ENCODE measurements at places on chromosomes 16 and 17. TPM values are rescaled to one million over a fixed set of nuclear protein-coding genes. Genes with fewer than 3 reads are reported as not detected.

TRPV3 gene
- polyA plus RNA-seq: 0.46 TPM

EEF2K gene
- polyA plus RNA-seq: 8.6 TPM

FBXW10B gene
- 19.5 TPM for polyA plus RNA-seq

CBX8 gene
- polyA plus RNA-seq: 11.0 TPM

TSPOAP1 gene
- not detected for polyA plus RNA-seq

CX3CL1 gene
- polyA plus RNA-seq: 0.08 TPM

HSD17B1 gene
- 1.2 TPM for polyA plus RNA-seq

MSLN gene
- 3.1 TPM for polyA plus RNA-seq

ABCC11 gene
- 0.09 TPM for polyA plus RNA-seq

RNF222 gene
- not detected for polyA plus RNA-seq

TEX14 gene
- 0.08 TPM for polyA plus RNA-seq

SCGB1C2 gene
- polyA plus RNA-seq: not detected

KRT20 gene
- not detected for polyA plus RNA-seq

SRCIN1 gene
- 3.4 TPM for polyA plus RNA-seq

CEP131 gene
- 11.5 TPM for polyA plus RNA-seq

LUC7L3 gene
- polyA plus RNA-seq: 211 TPM

DLX3 gene
- polyA plus RNA-seq: 0.04 TPM

TTLL6 gene
- 1.3 TPM for polyA plus RNA-seq

HIGD1B gene
- not detected for polyA plus RNA-seq

ZNF778 gene
- polyA plus RNA-seq: 7.0 TPM

TBX21 gene
- 0.04 TPM for polyA plus RNA-seq

RNF43 gene
- polyA plus RNA-seq: 2.5 TPM

CDH11 gene
- polyA plus RNA-seq: 1.1 TPM

TNP2 gene
- not detected for polyA plus RNA-seq

CCL14 gene
- not detected for polyA plus RNA-seq

ABCA10 gene
- 0.16 TPM for polyA plus RNA-seq

AGRP gene
- polyA plus RNA-seq: not detected

AXIN2 gene
- 3.3 TPM for polyA plus RNA-seq

NACA2 gene
- polyA plus RNA-seq: 0.70 TPM

TAF15 gene
- polyA plus RNA-seq: 543 TPM

CNTD1 gene
- 0.17 TPM for polyA plus RNA-seq

NUPR1 gene
- 25.9 TPM for polyA plus RNA-seq

RGS9 gene
- 8.2 TPM for polyA plus RNA-seq

TTC19 gene
- 30.3 TPM for polyA plus RNA-seq
